Activated CD4-positive, alpha-beta T cell treated with anti-CD3 and anti-CD28 coated beads, Interleukin-2, amount 50 U/mL, for 16 hours (primary cell): ENCODE measurements at places on chromosomes 11 and 22.

DNA sequence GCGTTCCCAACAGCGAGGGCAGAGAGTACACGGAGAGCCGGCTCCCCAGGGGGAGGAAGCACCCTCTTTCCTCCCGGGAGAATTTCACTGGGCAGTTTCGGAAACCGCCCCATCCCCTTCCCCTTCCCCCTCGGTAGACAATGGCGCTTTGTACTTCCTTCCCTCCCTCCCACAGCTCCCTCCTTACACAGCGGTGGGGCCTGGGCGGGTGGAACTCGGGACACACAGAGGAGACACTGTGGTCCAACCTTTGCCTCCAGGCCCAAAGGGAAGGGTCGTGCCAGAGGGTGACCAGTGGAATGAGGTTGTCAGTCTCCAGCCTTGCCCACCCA is 4.3 kb downstream of the SMTN start:
- no peak for DNase-seq

DNA sequence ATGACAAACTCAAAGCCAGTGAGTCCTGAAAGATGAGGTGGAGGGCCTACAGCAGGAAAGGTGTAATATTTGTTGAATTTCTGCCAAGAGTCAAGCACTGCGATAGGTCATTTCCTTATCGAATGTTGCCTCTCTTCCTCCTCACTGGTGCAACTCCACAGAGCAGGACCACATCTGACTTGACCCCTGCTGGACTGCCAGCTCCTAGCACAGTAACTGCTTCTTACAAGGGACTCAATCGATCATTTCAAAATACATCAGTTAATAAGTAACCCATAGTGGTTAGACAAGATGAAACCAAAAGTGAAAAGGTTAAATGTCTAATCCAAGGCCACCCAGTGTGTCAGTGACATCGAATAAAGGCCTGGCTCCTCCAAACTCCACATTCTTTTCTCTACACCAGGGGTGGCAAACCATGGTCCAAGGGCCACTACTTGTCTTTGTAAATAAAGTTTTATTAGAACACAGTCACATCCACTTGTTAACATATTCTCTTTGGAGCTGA is 98.5 kb upstream of the CSNK2A3 start:
- DNase-seq: no peak

- DNase-seq: no peak
Observed at GRCh38 chr22:17570851-17571631, 7.7 kb downstream of the SLC25A18 start.

- no peak for DNase-seq
Observed at GRCh38 chr11:112062923-112063322, 10.9 kb downstream of the PIH1D2 start.

- no peak for DNase-seq
Observed at GRCh38 chr11:101336858-101337257, 207.2 kb upstream of the PGR start.

DNA sequence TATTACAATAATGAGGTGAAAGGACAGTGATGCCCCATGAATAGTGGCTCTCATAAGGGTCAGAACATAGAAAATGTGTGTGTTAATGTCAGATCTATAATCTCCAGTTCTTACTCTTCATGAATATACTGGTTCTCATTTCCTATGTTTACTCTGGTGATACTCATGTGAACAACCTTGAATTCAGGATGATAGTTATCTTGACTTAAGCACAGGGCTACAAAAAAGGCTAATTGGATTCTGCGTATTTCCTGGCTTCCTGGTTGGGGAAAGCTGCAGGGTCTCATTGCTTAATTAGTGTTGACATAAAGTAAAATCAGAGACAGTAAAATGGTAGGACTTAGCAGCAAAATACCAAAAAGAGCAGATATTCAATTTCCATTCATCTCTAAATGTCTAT is 1316.8 kb upstream of the RAG2 start:
- no peak for DNase-seq
